NCI-H526 treated with DMSO at 0.1 percent for 48 hours (cell line): ENCODE measurements at places on chromosomes 2 and 18.

DNA sequence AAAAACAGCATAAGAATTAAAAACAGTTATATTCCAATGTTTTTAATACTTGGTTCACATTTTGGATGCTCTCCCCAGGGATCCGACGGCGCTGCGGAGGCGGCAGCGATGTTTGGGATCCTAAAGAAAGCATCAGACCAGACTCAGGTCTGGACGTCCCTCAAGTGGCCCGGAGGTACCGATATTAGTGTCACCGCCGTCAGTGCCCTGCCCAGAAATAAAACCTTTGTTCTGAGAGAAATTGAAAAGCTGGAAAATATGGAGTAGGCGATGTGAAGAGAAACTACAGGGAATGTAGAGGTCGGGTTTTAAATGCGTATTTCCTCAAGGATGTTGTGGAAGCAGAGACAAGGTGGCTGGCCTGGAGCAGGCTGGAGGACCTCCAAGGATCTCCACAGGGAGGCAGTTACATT lies 683 bp upstream of the TBC1D8 start:
- DNase-seq = no peak

- no peak for DNase-seq
Observed at GRCh38 chr18:2223849-2224248, 347.5 kb downstream of the METTL4 start.

DNA sequence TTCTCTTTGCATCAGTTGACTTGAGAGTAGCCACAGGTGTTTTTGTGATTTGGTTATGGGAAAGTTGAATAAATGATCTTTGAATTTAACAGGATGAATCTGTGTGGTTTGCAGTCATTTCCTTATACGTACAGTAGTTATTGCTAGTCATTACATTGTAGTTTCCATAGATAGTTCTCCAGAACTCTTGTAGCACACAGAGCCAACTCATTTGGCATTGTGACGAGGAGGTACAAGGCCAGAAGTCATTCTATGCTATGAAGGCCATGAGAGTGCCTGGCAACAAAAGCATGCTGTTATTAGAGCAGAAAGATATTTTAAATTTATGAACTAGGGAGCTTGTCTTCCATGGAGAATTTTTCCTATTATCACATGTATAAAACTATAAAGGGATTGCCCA lies 973.0 kb upstream of the CHAC2 start:
- DNase-seq = no peak

DNA sequence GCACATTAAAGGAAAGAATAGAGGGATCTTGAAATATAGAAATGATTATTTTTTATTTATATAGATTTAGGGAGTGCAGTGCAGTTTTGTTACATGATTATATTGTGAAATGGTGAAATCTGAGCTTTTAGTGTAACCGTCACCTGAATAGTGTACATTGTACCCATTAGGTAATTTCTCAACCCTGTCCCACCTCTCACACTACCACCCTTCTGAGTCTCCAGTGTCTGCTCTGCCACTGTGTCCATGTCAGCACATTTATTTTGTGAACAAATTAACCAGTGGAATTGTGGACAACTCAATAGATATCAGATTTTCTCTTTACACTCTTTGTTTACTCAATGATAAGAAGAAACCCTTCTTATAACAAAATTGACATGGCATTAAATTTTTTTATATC lies 24.2 kb downstream of the APLF start:
- no peak for DNase-seq

DNA sequence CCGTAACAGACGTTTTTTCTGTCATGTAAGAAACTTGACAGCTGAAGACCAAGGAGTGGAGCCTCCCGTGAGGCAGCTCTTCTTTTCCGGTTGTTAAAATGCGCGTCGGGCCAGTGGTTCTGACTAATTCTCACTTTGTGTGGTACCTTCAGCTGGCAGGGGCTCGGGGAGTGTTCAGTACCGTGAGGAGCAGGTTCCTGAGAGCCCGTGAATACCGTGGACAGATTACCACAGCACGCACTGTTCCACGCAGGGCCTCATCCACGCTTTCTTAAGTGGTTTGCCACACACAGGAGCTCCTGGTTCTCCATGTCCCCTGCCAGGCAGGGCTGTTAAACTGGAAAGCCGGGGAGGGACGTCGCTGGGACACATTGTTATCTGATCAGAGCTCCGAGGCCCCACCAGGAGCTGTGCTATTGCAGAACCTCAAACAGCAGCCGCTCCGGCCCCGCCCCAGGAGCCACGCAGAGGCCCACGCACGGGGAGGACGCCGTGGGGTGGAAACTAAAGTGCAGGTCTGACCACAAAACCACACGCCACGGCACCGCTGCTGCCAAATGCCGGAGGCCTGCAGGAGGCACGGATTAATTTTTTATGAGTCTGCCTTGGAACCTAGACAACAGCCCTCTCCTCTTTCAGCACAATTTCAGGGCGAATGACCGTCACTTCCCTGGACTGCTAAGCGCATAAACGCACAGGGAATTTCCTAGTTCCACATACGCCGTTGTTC lies 43.3 kb downstream of the NFATC1 start:
- DNase-seq = no peak

- no peak for DNase-seq
Observed at GRCh38 chr18:9775178-9775577, 67.1 kb downstream of the RAB31 start.

DNA sequence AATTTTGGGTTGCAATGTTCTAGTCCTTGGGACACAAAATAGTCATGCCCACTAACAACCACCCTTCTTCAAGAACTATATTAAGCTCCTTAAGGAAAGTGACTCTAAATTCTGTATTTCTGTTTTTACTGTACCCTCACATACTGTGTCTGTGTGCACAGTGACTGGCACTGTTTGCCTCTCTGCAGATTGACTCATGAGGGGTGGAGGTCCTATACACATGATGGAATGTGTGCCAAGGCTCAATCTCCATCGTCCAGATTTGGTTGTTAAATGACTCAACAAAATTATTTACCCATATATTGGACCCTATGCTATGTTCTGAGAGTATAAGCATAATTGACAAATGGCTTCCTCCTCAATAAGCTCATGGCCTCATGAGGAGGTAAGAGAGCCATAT lies 126.6 kb upstream of the CWC22 start:
- no peak for DNase-seq

- peak; percentile 98 for DNase-seq
Observed at GRCh38 chr2:43944915-43945314, 50.9 kb downstream of the LRPPRC start.

GRCh38 chr18:73101977-73102376 lies 234.2 kb upstream of the NETO1 start:
- DNase-seq = no peak

DNA sequence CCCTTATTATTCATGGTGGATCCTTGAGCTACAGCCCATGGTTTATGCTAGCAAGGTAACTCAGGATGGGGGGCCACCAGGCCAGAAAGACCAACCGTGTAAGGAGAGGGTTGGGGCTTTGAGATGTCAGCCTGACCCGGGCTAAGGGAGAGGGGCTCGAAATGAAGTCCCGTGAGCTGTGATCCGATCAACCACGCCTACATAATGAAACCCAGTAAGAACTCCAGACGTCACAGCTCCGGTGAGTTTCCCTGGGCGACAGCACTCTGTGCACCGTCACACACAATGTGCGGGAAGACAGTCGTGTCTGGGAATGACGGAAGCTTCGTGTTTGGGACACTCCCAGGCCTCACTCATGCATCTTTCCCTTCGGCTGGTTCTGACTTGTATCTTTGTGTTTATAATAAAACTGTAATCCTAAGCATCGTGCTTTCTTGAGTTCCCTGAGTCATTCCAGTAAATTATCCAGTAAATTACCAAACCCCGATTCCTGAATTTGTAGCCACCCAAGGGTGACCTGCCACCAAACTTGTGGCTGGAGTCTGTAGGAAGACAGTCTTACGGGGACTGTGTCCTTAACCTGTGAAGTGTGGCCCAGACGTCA lies 44.2 kb downstream of the CYP27C1 start:
- DNase-seq = no peak

DNA sequence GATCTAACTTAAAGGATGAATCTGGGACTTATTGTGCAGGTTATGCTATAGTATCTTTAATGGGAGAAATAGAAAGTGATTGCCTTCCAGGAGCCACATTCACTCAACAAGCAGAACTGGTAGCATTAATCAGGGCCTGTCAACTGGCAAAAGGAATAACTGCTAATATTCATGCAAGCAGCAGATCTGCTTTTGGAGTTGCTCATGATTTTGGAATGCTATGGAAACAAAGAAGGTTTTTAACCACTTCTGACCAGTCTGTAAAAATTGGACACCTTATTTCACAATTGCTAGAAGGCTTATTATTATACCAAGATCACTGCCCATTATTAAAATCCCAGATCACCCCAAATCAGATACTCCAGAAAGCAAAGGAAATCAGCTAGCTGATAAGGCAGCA lies 200.4 kb downstream of the MREG start:
- DNase-seq = no peak

- no peak for DNase-seq
Observed at GRCh38 chr2:105772362-105772761, 27.6 kb downstream of the NCK2 start.

DNA sequence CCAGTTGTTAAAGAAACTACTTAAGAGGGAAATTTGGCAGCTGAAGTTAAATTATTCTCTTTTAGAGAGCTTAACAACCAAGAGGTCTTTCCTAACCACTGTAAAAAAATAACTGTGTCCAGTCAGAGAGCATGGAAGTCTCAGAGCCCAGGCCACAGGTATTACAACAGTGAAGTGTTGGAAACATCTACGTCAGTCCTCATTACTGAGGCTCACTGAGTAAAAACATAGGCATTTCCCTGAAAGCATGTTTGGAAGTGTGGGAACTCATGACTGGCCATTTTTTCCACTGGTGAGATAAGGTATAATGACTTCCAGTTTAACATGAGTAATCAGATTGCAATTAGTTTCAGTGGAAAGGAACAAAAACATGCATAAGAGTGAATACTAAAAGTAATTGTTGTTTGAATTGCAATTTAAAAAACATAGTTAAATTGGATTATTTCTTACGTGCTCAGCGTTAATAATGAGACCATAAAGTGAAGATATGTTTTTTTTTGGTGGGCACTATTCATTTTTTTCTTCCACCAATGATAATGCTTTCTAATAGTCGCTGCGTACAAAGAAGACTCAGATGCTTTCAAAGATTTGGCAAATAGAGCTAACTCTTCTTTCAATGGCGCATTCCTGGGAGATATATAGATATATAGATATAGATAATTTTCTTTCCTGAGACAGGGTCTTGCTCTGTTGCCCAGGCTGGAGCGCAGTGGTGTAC lies 60.8 kb downstream of the EFEMP1 start:
- DNase-seq = no peak

DNA sequence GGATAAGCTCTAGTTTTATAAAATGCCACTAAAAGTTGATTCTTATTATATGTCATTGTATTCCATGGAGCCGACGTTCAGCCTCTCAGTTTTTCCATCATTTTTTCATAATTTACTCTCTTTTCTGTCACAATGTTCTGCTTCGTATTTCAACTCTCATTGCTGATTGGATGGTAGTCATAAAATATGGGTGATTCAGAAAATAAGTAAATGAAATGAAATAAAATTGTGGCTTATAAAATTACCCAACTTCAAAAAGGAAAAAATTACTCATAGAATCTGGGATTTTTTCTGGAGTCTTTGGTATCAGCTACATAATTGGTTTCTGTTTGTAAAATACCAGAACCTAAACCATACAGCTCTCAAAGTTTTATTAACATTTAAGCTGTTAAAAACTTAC lies 139.7 kb upstream of the ITGA4 start:
- DNase-seq = no peak

DNA sequence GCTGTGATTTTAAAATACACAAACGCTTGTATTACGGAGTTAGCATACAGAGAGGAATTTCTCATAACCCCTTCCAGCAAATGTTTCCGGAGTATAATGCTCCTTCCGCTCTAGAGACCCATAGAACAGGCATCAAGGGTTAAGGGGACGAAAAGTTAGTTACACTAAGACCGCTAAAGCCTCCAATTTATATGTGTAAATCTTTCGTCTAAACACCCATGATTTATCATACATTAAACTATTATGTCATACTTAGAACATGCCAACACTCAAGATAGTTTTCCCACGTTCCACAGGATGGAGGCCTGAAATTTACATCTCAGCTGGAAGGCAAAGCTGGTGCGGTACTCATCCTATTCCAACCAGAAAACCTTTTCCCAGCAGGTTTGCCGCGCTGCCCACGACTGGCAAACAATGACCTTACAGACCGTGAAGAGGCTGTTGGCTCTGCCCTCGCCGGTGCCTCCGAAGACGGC lies 650 bp downstream of the ORMDL1 start:
- peak; percentile 50 for DNase-seq

GRCh38 chr2:121491518-121491917 lies 39.2 kb upstream of the RNU4ATAC start:
- no peak for DNase-seq

DNA sequence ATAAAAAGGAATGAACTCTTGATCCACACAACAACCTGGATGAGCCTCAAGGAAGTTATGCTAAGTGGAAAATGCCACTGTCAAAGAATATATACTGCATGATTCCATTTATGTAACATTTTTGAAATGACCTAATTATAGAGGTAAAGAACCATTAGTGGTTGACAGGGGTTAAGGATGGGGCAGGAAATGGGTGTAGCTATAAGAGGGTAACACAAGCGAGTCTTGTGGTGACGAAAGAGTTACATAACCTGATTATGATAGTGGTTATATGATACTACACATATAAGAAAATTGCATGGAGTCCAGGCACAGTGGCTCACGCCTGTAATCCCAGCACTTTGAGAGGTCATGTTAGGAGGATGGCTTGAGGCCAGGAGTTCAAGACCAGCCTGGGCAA lies 346.6 kb upstream of the PKDCC start:
- no peak for DNase-seq

DNA sequence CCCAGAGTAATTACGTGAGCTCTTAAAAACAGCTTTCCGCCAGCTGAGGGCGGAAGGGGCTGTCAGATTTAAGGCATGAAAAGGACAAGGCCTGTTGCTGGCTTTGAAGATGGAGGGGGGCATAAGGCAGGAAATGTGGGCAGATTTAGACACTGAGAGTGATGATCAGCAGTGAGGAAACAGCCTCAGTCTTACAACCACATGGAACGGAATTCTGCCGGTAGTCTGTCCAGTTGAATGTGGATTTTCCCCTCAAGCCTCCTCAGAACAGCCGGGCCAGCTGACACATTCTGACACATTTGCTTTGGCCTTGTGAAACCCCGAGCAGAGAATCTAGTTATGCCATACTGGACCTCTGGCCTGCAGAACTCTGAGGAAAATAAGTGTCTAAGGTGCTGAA lies 16.6 kb downstream of the POLE4 start:
- no peak for DNase-seq

GRCh38 chr2:17961789-17962188 lies 83.3 kb downstream of the KCNS3 start:
- DNase-seq = no peak

DNA sequence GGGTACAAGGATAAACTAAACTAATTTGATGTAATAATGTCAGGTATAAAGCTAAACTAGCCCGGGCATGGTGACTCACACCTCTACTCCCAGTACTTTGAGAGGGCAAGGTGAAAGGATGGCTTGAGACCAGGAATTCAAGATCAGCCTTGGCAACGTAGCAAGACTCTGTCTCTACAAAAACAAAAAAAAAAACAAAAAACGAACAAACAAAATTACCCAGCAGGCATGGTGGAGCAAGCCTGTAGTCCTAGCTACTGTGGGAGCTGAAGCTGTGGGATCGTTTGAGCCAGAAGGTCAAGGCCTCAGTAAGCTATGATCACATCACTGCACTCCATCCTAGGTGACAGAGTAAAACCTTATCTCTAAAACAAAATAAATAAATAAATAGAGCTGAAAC lies 131.8 kb upstream of the KYNU start:
- DNase-seq = no peak

GRCh38 chr2:136125236-136125635 lies 7.3 kb upstream of the CXCR4 start:
- no peak for DNase-seq
